ENCODE measurements at places on chromosomes 1 and 21.

GRCh38 chr1:102234753-102235359 is 238.1 kb upstream of the OLFM3 start:
- no peak for DNase-seq

DNA sequence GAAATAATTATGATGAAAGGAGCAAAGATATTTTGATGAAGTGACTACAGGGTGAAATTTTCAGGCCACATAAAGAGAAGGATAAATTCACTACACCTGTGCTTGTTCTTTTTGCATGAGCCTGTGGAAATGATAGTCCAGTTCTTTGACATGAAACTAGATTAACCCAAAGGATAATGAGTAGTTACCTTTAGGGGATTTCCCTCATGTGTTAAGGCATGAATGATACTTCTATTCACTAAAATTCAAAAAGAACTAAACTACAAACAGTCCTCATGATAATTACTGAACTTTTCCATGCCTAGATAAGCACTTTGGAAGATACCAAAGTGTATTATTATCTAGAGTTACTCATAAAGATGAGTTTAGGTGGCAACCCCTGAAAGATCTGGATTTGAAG is 244.3 kb downstream of the PTPRC start:
- DNase-seq = no peak

GRCh38 chr1:40553017-40553416 is 21.6 kb downstream of the ZNF684 start:
- DNase-seq = no peak

DNA sequence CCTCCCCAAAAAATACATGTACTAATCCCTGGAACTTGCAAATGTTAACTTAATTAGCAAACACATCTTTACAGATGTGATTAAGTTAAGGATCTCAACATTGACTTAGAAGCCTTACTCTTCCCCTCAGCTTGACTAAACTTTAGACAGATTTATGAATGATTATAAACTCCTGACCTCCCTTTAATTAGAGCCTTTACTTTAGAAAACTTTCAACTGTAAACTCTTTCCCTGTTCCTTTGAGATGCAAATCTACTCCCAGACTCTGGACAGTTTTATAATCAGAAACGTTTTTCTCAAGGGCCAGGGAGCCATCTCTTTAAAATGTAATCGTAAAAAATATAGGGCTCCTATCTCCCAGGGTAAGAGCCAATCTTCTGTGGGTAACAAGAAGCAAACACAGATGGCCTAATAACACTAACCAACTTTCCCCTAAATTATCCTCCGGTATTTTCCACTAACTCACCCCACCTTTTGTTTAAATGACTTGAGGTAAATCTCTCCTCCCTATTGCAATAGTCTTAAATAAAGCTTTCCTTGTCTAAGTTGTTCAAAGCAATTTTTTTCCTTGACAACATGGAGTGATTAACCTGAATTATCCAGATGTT is 284.1 kb downstream of the BRINP3 start:
- DNase-seq = no peak

DNA sequence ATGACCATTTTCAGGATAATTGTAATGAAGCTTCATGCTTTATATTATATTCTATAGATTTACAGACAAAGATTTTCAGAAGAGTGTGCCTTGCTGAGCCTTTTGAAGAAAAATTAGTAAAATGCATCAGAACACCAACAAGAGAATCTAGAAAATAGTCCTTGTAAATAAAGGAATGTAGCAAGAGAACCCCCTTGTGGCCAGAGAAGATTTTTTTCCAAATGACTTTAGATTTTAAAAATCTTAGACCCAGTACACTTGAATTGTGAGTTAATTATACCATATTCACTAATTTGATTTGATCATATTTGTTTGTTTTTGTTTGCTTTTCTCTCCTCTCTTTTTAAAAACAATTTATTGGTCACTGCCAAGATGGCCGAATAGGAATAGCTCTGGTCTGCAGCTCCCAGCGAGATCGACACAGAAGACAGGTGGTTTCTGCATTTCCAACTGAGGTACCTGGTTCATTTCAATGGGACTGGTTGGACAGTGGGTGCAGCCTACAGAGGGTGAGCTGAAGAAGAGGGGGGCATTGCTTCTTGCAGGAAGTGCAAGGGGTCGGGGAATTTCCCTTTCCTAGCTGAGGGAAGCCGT is 12.8 kb upstream of the IFI44L start:
- DNase-seq = no peak

GRCh38 chr1:44484155-44484688 is 79.2 kb downstream of the RNF220 start:
- DNase-seq = no peak

GRCh38 chr1:33424205-33424604 is 6.7 kb downstream of the PHC2 start:
- DNase-seq = no peak

GRCh38 chr1:169098380-169098779 is 8.1 kb upstream of the ATP1B1 start:
- DNase-seq = no peak

- DNase-seq = no peak
Measured at GRCh38 chr1:9849691-9850441, 26.1 kb upstream of the CLSTN1 start.

DNA sequence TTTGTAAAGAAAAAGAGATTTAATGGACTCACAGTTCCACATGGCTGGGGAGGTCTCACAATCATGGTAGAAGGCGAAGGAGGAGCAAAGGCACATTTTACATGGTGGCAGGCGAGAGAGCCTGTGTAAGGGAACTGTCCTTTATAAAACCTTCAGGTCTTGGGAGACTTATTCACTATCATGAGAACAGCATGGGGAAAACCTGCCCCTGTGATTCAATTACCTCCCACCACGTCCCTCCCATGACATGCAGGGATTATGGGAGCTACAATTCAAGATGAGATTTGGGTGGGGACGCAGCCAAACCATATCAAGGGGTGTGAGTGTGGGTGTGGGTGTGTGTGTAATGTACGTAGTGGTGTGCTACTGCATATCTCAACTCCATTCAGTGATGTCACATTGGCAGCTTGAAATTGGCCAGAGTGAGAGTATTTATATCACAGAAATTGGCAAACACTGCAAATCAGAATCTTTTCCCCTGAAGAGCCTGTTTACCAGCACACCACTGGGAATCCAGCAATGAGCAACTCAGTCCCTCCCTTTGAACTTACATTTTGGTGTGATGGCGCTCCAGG is 5.4 kb downstream of the ARHGEF10L start:
- no peak for DNase-seq

GRCh38 chr1:59305188-59305587 is 8.3 kb downstream of the FGGY start:
- no peak for DNase-seq

- DNase-seq = no peak
Measured at GRCh38 chr1:85473390-85473789, 8.4 kb upstream of the DDAH1 start.

DNA sequence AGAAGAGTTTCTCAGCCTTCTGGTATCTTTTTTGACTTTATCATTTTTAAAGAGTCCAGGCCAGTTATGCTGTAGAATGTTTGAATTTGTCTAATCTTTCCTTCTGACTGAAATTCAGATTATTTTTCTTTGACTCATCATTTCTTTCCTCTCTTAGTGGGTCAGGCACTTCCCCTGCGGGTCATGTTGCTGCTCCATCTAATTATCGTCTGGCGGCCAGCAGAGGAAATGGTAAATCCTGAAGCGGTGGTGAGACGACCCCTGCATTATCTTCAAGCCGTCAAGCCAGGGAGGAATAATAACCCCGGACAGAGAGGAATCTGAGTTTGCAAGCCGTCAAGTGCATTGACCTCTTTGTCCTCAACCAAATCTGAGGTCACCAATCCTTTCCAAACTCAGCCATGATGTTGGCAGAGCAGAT is 102.1 kb downstream of the ADSS2 start:
- DNase-seq = no peak

GRCh38 chr1:9594471-9595155 is 5.9 kb downstream of the TMEM201 start:
- DNase-seq = no peak

GRCh38 chr1:161068306-161069234 is 1.1 kb downstream of the ARHGAP30 start:
- DNase-seq = no peak

DNA sequence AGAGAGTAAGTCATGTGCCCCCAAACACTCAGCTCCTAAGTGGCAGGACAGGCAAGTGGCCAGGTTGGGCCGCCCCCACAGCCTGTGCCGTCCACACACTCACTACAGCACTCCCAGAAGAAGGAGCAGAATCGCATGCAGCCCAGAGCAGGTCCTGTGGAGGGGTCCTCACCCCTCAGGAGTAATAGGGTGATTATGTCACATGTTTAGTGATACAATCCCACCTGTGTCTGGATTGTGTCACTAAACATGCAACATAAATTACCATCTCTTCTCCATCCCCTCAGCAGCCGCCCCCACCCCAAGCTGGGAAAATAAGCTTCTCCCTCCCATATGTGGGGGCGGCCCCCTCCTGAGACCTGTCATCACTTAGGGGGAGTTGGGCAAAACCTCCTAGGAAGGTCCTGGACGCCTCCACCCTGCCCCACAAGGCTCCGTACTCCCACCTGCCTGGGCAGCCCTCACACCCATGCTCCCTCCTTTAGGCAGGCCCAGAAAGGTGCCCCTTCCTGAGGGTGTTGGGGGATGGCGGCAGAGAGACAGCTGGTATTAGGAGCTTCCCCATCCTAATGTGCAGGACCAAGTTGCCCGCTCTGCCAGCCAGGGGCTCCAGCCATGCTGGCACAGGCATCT is 56.9 kb downstream of the STUM start:
- no peak for DNase-seq

- no peak for DNase-seq
Measured at GRCh38 chr1:19032701-19033514, 76.4 kb upstream of the IFFO2 start.

GRCh38 chr1:68158837-68159236 is 73.5 kb downstream of the WLS start:
- no peak for DNase-seq

GRCh38 chr1:212716161-212716560 is 16.5 kb upstream of the BATF3 start:
- no peak for DNase-seq

DNA sequence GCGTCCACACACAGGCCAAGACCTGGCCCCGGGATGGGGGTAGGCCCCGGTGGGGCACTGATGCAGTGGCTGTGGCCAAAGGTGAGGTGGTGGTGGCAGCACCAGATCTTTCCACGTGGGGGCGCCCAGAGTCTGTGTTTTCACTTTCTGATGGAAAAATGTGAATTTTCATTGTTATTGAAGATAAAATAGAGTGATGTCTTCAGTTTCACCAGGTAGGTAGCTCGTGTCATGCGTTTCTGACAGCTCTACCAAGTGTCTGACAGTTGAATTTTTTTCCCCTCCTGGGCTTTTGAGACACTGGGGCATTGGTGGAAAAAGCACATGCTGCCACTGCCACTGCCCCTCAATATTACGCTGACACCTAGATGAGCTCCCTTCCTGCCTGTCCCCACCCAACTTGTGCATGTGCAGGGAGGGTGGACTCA is 40.0 kb upstream of the MAGOH start:
- no peak for DNase-seq

- no peak for DNase-seq
Measured at GRCh38 chr1:159955456-159955855, 1.4 kb upstream of the SLAMF9 start.

DNA sequence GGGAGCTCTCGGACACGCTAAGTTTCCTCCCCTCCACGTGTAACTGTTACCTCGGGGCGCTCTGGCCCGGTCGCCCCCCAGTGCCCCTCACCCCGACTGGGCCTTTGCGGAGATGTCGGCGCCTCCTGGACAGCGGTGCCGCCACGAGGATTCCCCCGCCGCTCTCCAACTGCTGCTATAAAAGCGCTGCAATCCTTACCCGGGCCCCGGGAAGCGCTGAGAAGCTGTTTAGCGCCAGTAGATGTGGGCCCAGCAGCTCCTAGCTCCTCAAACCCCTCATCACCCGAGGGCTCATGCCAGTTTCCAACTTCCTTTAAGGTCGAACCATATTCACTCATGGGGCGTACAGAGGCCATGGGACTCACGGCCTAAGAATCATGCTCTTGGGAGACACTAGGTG is 361 bp upstream of the LMX1A start:
- DNase-seq = no peak

DNA sequence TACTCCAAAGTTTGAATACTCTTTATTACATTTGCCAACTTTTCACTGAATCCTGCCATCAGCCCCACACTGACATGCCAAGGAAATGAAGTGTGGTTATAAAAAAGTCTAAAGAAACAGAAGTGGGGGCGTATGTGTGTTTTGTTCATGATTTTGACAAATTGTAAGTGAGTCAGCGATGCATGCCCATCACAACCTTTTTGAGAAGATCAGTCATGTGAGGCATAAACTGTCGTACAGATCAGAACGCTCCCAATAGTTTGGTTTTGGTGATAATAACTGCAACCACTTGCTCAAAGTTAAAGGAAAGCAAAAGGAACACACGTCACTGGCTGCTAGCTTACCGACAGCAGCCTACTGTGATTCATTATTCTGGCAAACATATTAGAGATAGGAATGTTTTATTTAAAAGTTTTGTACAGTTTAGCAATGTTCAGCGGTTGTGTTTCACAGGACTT is 95.6 kb downstream of the RGS2 start:
- DNase-seq = no peak

GRCh38 chr1:6239213-6239752 is 3.5 kb upstream of the ICMT start:
- DNase-seq = no peak

DNA sequence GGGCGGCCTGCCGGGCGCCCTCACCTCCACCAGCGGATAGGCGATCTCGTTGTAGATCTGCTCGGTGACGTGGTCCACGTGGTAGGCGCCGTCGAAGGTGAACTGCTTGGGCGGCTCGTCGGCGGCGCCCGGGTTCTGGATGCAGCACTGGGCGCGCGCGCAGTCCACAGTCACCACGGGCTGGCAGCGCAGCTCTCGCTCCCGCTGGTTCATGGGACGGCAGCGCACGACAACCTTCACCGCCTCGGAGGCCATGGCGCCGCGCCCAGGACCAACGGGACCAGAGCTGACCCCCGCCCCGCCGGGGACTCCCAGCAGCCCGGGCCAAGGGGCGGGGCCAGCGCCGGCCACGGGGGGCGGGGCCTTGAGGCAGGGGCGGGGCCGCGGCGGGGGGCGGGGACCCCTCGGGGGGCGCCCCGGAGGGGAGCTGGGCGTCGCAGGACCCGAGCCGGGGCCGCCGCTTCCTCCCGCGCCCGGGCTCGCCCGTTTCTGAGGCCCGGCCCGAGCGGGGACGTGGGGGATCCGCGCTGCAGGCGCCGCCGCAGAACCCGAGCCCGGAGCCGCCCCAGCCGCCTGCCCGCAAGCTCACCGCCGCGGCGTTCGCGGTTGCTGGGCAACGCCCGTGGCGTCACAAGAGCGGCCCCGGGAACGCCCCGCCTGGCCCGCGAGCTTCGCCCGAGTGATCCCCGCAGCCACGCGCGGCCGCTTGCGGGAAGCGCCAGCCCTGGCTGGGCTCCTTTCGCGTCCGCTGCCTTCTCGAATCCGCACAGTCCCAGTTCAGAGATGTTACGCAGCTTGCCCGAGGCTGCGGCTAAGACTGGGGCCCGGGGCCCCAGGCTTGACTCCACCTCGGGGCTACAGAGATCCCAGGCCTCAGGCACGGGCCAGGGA is at the start of gene KIF17:
KIF17 (minus strand) TSS at position 556 of the 891 bp plus-strand sequence; CDS start at position 255, 301 bp downstream.
- peak; percentile 56 for DNase-seq
